ENCODE measurements at places on chromosomes 11 and 22.

DNA sequence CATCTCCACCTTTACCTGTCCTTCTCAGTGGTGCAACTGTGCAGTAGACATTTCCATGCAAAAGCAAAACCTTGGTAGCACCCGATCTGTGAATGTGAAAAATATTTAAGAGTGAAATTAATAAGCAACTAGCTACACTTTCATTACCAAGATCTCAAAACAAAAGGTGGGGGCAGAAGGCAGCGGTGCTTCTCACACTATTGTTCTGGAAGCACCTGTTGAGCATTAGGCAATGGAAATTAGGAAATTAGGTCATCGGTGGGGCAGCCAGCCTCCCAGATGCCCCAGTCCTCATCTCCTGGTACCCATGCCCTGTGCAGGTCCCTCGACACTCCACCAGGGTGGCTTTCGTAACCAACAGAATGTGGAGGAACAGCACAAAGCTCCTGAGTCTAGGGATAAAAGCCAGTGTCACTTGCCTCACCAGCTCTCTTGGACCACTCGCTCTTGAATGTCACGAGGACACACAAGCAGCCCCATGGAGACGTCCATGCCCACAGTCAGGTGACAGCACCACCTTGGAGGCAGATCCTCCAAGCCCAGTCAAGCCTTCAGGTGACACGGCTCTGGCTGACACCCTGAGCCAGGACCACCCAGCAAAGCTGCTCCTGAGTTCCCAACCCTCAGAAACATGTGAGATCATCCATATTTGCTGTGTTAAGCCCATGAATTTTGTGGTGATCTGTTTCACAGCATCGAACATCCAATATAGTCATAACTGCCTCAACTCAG lies 3.3 kb downstream of the LTO1 start:
- no peak for DNase-seq

GRCh38 chr11:99271527-99271926 lies 250.8 kb downstream of the CNTN5 start:
- no peak for DNase-seq

GRCh38 chr11:31340903-31341572 lies 28.5 kb downstream of the DCDC1 start:
- peak; percentile 13 for DNase-seq

DNA sequence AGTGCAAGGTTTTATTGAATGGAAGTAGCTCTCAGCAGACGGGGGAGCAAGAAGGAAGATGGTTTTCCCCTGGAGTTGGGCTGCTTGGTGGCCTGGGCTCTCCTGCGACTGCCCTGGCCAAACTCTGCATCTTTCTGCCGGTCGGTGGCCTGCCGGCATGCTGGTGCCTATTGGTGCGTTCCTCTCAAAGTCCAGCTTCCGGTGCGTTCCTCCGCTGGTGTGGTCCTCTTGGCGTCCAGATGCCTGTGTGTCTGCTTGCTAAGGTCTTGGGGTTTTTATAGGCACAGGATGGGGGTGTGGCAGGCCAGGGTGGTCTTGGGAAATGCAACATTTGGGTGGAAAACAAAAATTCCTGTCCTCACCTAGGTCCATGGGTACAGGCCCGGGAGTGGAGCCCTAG lies 567.4 kb upstream of the CNTN5 start:
- DNase-seq, result no peak

DNA sequence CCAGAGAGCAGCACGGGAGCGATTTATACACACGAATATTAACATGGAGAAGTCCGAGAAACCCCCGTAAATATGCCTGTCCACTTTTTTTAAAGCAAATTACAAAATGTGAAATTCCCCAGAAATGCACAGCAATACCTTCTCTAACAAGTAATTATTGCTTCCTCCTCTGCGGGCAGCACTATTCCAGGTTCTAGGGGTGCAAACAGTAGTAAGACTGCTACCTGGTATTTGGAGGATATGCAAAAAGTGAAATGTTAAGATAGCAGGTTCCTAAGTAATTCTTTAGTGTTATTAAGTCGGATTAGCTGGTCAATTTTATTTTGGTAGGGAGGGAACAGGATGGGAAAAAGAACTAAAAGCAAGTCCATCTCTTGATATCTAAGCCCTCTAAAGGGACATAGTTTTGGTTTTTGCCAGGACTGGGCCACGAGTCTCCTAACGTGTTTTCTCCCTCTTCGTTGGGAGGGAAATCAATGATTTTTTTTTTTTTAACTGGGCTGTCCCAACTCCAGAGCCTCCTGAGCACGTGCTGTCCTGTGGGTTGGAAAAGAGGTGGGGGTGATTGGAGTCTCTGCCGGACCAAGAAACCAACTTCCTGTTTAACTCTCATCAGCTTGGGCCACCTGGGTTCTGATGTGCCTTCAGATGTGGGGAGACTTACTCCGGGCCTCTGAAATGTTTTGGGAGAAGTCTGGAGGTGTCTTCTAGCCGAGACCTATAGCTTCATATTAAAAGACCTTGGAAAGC lies 1.7 kb upstream of the XBP1 start:
- no peak for DNase-seq

- DNase-seq, result no peak
These were observed 14.3 kb upstream of the RIC3 start for GRCh38 chr11:8183111-8183510.

GRCh38 chr11:36492724-36493304 lies 17.3 kb downstream of the TRAF6 start:
- peak; percentile 54 for DNase-seq

DNA sequence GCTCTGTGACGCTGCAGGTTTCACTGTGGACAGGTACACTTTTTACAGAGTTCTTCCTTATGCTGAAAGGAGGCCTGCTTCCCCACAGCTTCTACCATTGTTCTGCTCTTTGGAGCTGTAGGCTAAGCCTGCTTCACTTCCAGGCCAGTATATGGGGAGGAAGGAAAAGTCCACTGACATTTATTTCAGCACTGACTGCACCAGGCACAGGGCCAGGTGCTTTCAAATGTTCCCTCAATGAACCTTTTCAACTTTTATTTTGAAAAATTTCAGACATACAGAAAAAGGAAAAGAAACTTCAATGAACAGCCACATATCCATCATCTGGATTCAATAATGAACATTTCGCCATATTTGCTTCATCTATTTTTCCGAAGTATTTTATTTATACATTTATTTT lies 22.0 kb downstream of the POU2F3 start:
- DNase-seq, result no peak

- DNase-seq, result peak; percentile 15
These were observed 10.7 kb downstream of the KRTAP5-5 start for GRCh38 chr11:1640076-1640946.

- DNase-seq, result no peak
These were observed 545.9 kb downstream of the MIAT start for GRCh38 chr22:27203276-27203660.

DNA sequence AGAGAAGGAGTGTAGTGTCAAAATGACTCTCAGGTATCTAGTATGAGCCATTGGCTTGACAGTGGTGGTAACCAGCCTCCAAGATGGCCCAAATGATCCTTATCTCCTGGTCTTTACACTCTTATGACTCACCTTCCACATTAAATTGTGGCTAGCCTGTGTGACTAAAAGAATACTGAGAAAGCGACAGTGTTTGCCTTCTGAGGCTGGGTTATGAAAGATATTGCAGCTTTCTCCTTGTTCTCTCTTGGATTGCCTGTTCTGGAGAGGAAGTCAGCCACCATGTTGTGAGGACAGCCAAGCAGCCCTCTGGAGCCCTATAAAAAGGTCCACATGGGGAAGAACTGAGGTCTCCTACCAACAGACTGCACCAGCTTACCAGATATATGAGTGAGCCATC lies 15.8 kb downstream of the C11orf71 start:
- DNase-seq, result no peak

GRCh38 chr11:13941775-13942174 lies 20.7 kb upstream of the SPON1 start:
- no peak for DNase-seq

DNA sequence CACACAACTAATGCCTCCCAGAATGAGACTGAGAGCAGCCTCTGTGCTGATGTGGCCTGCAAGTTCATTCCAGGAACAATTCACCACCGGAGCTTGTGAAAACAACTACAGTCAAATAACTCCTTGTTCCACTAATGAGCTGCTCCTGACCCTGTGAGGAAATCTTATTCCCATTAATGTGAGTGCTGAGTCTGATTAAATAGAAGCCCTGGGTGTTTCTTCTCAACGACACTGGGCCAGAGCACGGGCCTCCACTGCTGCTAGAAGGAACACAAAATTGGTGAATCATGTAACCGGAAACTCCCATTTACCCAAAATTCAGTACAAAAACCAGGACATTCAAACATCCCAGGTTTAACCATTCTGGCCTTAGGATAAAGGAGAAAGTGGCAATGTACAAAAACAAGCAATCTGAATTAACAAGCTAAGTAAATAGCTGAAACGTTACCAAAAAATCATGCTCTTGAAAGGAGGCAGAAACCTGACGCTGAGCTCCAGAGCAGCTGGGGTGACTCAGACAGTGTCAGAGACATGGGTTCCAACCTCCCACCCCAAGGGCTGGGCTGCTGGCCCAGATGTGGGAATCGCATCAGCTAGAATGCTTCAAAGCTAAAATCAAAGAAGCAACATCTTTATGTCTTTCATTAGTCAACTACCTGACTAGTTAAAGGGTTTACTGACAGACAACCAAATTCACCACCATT lies 26.7 kb downstream of the SERGEF start:
- peak; percentile 28 for DNase-seq

- DNase-seq, result peak; percentile 28
These were observed 1419.8 kb upstream of the TENM4 start for GRCh38 chr11:80860632-80861031.

- no peak for DNase-seq
These were observed 134.1 kb downstream of the ARHGAP42 start for GRCh38 chr11:100821198-100821597.

DNA sequence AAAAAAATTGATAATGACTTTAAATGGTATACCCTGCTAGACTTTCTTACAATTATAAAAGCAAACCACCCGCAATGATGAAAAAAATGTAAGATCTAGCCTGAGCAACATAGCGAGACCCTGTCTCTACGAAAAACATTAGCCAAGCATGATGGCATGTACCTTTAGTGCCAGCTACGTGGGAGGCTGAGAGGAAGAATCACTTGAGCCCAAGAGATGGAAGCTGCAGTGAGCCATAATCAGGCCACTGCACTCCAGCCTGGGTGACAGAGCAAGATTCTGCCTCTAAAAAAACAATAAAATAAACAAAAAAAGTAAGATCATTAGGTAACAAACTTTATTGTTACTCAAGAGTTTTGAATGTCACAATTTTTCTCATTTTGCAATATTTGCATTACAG lies 39.2 kb downstream of the KMT5B start:
- no peak for DNase-seq

- DNase-seq, result no peak
These were observed 5.7 kb upstream of the CDC42EP2 start for GRCh38 chr11:65309006-65309405.

DNA sequence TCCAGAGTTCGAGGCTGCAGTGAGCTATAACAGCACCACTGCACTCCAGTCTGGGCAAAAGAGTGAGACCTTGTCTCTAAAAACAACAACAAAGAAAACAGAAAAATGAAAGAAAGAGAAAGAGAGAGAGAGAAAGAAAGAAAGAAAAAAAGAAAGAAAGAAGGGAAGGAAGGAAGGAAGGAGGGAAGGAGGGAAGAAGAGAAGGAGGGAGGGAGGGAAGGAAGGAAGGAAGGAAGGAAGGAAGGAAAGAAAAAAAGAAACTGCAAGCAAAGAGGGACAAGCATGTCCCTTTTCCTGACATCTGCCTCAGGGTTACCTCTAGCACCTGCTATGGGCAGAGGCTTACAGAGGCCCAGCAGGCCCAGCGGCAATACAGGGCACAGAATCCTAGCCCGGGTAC lies 475.0 kb downstream of the MIAT start:
- no peak for DNase-seq

DNA sequence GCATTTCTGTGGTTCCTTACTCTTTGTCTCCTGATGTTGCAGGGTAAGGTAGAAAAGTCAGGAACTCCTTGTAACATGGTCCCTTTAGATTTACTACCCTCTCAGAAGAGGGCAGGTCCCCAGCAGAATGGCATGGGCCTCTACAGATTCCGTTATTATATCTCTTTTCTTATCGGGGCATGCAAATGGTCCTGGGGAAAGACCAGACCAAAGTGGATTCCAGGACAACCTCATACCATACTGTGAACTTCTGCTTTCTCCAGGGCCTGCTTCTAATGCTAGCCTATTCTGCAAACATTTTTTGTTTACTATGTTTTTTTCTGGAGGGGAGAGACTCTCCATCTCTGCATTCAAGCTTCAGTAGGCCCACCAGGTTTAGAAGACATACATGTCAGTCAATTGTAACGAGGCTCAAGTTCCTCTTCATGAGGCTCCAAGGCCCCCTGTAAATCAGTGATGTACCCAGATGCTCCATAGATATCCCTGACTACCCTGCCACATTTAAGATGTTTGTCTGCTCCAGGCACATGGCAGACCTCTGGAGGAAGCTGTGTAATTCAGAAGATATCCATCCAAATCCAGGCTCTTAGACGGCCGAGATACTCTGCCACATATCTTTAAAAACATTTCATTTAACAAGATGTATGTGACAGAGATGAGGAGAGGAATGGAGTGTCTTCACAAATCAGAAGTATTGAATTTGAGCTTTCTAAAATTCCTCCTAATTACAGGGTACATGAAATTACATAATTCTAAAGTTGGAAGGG lies 8.5 kb upstream of the ME3 start:
- DNase-seq, result no peak

GRCh38 chr11:21602699-21603098 lies 590.2 kb upstream of the ANO5 start:
- DNase-seq, result no peak

- DNase-seq, result peak; percentile 73
These were observed 206.3 kb downstream of the DDX10 start for GRCh38 chr11:108871152-108871551.

- DNase-seq, result no peak
These were observed 17.7 kb upstream of the CDON start for GRCh38 chr11:126080161-126080941.

DNA sequence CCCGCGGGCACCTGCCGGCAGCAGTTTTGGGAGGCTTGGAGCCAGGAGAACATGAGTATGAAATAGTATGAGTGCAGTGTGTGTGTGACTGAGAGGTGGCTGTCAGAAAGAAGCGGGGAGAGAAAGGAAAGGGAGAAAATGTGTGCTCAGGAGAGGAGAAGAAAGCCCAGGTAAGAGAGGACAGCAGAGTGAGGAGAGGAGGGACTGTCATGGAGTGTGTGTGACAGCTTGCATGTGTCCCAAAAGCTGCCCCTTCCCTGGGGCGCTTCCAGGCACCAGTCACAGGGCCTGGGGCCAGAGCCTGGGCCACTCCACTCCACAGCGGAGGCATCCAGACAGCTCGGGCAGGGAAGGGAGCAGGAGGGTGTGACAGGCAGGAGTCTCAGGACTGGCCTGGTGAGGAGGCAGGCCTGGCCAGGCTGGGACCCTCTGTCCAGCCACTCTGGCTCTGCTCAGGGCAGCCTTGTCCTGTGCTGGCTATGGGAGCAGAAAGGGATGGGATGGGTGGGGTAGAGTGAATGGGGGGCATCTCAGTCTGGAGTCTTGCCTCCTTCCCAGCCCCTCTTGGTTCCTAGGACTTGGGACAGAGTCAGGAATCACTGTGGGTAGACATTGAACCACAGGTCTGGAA lies 949 bp downstream of the MMP11 start:
- DNase-seq, result no peak

GRCh38 chr22:49068861-49069500 lies 758.7 kb downstream of the BRD1 start:
- DNase-seq, result no peak
